Stimulated activated CD8-positive, alpha-beta memory T cell treated with anti-CD3 and anti-CD28 coated beads, Interleukin-4, amount 100 ng/mL, for 1 hour (primary cell): ENCODE measurements at places on chromosomes 5 and 9.

DNA sequence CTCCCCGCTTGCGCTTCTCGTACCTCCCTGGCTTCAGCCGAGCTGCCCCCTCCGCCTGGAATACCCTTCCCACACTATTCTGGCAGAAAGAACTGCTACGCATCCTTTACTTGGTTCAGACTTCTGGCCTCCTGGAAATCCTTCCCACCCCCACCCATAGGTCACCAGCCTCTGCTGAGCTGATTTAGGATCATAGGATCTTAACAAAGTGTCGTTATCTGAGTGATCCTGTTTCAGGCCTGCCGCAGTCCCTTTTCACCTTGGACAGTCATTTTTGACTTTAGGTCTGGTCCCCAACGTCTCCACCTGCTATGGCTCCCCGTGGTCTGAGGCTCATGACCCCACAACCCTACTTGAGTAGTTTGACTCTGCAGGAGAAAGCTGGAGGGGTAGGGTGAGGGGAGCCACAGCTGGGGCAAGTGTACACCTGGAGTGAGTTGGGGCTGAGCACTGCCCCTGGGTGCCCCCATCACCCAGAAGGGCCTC, 27.3 kb downstream of the EGR1 start:
- no peak for DNase-seq

GRCh38 chr9:125513668-125514413, 193.2 kb downstream of the MAPKAP1 start:
- no peak for DNase-seq

DNA sequence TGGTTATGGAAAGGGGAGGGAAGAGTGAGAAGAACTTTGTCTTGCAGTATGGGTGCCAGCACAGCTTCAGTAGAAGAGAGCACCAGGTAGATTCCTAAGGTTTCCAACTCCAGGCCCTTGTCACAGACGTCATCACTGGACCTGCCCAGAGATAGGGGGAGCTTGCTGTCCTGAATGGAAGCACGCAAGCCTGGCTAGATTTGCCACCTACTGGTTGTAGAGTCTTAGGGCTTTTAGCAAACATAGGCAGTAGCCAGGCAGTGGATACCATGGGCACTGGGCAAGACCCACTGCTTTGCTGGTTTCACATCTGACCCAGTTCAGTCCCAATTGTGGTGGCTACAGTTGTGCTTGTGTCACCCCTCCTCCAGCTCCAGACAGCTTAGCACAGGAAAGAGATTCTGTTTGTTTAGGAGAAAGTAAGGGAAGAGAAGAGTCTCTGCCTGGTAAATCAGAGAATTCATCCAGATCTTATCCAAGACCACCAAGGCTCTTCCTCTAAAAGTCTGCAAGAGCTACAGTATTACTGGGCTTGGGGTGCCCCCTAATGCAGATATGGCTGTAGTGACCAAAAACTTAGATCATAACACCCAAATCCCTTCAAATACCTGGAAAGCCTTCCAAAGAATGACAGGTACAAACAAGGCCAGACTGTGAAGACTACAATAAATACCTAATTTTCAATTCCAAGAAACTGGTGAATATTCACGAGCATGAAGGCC, 158.9 kb downstream of the HINT1 start:
- no peak for DNase-seq

- no peak for DNase-seq
Measured at GRCh38 chr9:75001719-75002421, 26.2 kb downstream of the CARNMT1 start.
